ENCODE measurements at places on chromosomes 7 and 10.

GRCh38 chr7:1596181-1597043 lies 26.6 kb upstream of the PSMG3 start:
- H3K36me3 ChIP-seq = no peaks in the 10 kb centered on the region
- peaks cover 45% of the 10 kb centered on the region for H3K27me3 ChIP-seq

DNA sequence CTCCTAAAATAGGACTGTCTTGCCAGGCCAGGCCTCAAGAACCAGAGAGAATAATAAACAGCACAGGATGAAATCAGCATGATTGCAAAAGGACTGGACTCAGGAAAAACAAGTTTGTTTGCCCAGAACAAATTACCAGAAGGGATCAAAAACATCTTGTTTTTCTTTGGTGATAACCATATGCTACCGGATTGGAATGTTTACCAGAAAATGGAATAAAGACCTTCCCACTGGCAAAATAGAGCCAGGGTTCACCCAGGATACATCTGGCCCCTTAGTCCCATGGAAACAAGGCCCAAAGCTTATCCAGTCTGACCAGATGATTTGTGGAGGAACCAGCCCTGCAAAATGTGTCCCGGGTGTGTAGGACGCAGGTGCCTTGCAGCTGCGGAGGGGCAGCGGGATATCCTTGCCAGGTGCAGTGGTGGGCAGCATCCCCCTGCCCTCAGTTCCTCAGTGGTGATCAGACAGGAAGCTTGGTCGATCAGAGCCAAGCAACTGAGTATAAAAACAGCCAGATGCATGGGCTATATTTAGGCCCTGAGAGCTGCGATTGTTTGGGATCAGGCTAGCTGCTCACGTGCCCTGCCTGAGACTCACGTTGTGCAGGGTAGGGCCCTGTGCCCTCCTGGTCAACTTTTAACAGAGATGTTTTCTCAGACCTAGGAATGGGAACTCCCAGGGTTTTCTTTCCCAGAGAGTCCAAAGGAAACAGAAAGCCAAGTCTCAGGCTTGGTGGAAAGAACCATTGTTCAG lies 4.6 kb upstream of the ZNF22 start:
- H3K4me1 ChIP-seq = peaks cover 38% of the 10 kb centered on the region
- H3K27me3 ChIP-seq = no peaks in the 10 kb centered on the region
- H3K4me3 ChIP-seq = no peak overlapping the region
- H3K36me3 ChIP-seq = peaks cover 2% of the 10 kb centered on the region
- no peak for DNase-seq
- peak overlapping the region; percentile 71 for H3K27ac ChIP-seq

DNA sequence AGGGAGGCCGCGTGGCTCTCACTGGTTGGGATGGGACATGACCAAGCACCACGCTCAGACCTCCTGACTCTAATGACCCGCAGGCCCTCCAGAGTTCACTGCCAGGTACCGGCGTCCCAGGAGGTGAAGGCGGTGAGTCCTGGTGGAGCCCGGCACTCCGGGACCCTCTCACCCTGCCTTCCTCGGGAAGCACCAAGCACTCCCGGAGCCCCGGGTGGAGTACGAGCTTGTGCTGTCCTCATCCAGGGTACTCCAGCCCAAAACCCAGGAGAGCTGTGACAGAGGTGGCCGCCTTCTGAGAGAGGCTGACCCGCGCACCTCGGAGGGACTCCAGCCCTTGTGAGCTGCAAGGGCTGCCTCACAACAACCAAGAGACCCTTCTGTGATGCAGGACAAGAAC lies 9.4 kb downstream of the MAD1L1 start:
- H3K4me1 ChIP-seq = no peaks in the 10 kb centered on the region
- no peaks in the 10 kb centered on the region for H3K27me3 ChIP-seq
- peaks cover 28% of the 10 kb centered on the region for H3K36me3 ChIP-seq
- no peak overlapping the region for H3K4me3 ChIP-seq
- DNase-seq = no peak
- H3K27ac ChIP-seq = no peak overlapping the region

DNA sequence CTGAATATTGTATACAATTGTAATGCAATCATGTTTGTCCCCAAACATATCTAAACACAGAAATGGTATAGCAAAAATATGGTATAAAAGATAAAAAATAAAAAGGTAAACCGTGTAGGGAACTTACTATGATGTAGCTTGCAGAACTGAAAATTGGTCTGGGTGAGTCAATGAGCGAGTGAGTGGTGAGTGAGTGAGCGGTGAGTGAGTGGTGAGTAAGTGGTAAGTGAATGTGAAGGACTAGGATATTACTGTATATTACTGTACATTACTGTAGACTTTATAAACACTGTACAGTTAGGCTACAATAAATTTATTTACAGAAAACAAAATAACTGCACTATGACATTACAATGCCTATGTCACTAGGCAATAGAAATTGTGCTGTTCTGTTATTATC lies 1163.2 kb upstream of the SORCS1 start:
- no peaks in the 10 kb centered on the region for H3K36me3 ChIP-seq
- no peaks in the 10 kb centered on the region for H3K4me1 ChIP-seq
- no peaks in the 10 kb centered on the region for H3K27me3 ChIP-seq
- no peak overlapping the region for H3K27ac ChIP-seq

DNA sequence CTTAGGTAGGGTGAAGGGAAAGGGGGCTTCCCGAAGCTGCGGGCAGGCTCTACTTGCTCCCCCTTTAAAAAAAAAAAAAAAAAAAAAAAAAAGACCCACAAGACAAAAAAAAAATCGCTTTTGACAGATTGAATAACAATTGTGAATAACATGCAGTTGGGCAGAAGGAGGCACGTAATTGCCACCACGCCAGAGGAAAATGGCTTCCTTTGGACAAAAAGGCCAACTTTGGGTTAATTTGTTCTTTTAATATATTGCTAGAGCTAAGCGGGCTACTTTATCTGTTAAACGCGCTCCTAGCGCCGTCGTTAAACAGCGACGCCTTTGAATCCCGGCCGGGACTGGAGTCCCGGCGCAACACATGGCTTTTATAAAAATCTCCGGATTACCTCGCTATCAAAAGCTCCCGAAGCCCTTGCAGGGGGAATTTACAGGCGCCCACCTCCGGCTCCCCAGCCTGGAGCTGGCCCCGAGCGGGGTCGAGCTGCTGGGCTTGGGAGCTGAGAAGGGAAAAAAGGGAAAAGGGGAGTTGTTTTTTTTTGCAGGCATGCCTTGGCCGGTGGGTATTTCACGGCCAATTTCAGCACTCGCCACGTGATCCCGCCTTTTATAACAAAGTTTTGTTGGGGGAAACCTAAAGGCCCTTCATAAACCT lies 1.2 kb downstream of the HOXA11 start:
- peaks cover 85% of the 10 kb centered on the region for H3K27me3 ChIP-seq
- no peak overlapping the region for H3K27ac ChIP-seq
- peaks cover 41% of the 10 kb centered on the region for H3K4me1 ChIP-seq
- H3K36me3 ChIP-seq = no peaks in the 10 kb centered on the region

- H3K4me1 ChIP-seq = peaks cover 6% of the 10 kb centered on the region
- peaks cover 7% of the 10 kb centered on the region for H3K27me3 ChIP-seq
- H3K36me3 ChIP-seq = no peaks in the 10 kb centered on the region
- no peak overlapping the region for H3K4me3 ChIP-seq
- no peak overlapping the region for H3K27ac ChIP-seq
Observed at GRCh38 chr7:5283421-5284303, 919 bp downstream of the SLC29A4 start.

- H3K27me3 ChIP-seq = no peaks in the 10 kb centered on the region
- H3K36me3 ChIP-seq = peaks cover 18% of the 10 kb centered on the region
- H3K4me3 ChIP-seq = no peak overlapping the region
- H3K4me1 ChIP-seq = no peaks in the 10 kb centered on the region
- no peak overlapping the region for H3K27ac ChIP-seq
- peak; percentile 81 for DNase-seq
Observed at GRCh38 chr10:103077020-103077419, 116.1 kb downstream of the NT5C2 start.

- no peaks in the 10 kb centered on the region for H3K27me3 ChIP-seq
- H3K4me3 ChIP-seq = no peak overlapping the region
- H3K36me3 ChIP-seq = peaks cover 2% of the 10 kb centered on the region
- peaks cover 52% of the 10 kb centered on the region for H3K4me1 ChIP-seq
Observed at GRCh38 chr10:34291466-34292193, 523.5 kb downstream of the PARD3 start.

GRCh38 chr10:15335508-15335907 lies 35.6 kb downstream of the FAM171A1 start:
- H3K4me1 ChIP-seq = peaks cover 5% of the 10 kb centered on the region
- no peak for DNase-seq
- H3K36me3 ChIP-seq = no peaks in the 10 kb centered on the region
- H3K27me3 ChIP-seq = no peaks in the 10 kb centered on the region
- no peak overlapping the region for H3K27ac ChIP-seq

DNA sequence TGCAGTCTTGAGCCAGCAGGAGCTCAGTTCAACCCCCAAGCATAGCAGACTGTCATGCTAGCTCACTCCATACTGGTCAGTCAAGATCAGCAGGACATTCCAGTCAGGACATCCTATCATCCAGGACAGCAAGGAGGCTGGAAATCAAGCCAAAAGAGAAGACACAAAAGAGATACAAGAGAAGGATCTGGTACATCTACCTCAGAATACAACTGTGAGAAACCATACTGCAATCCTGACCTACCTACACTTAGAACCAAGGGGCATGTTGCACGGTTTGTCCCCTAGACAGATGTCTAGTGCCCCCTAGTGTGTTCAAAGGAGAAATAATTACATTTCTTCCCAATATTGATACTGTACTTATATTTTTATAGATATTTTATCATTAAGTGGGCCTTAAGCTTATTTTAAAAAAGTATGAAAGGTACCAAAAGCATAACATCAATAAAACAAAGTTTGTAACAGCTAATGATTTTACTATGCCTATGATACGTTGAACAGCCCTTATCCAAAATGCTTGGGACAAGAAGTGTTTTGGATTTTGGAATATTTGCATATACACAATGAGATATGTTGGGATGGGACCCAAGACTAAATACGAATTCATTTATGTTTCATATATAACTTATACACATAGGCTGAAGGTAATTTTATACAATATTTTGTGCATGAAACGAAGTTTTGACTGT lies 26.7 kb downstream of the ERCC6 start:
- H3K27ac ChIP-seq = no peak overlapping the region
- H3K27me3 ChIP-seq = no peaks in the 10 kb centered on the region
- H3K36me3 ChIP-seq = peaks cover 39% of the 10 kb centered on the region
- DNase-seq = no peak
- no peak overlapping the region for H3K4me3 ChIP-seq

GRCh38 chr10:117936566-117936965 lies 110.2 kb downstream of the RAB11FIP2 start:
- no peaks in the 10 kb centered on the region for H3K27me3 ChIP-seq
- no peak for DNase-seq
- no peak overlapping the region for H3K4me3 ChIP-seq

DNA sequence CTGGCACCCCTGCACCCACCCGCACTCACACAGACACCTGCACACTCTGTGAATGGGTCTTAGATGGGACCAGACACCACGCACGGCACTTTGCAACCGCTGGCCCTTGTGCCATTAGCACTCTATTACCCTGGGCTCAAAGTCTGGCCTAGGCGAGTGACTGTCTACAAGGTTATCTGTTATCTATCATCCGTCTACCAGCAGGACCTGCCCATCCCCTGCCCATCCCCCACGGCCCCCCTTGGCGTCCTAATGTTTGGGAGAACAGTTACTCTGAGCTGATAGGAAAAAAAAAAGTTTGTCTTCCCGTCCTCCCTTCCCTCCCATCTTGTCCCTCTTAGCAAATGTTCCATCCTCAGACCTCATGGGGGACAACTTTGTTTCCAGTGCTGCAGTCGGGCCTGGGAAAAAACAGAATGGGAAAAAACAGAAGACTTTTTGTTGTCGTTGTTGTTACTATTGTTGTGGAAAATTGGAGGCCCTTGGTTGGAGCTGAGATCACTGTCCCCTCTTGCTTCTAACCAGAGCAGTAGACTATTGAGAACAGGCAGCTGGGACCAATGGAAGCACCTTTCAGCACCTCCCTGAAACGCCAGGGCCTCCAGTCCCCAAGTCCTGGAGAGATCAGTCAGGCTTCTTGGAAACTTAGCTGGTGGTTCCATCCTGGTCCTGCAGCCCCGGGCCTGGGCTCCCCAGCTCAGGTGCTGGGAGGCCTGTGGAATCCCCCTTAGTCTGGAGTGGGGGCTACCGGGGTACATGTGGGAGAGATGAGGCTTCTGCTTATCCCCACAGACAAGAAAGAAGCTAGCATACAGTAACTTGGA lies 12.2 kb downstream of the UNCX start:
- H3K27ac ChIP-seq = no peak overlapping the region
- no peak for DNase-seq
- H3K4me1 ChIP-seq = peaks cover 7% of the 10 kb centered on the region
- H3K27me3 ChIP-seq = peaks cover 51% of the 10 kb centered on the region
- H3K4me3 ChIP-seq = no peak overlapping the region
- peaks cover 2% of the 10 kb centered on the region for H3K36me3 ChIP-seq

DNA sequence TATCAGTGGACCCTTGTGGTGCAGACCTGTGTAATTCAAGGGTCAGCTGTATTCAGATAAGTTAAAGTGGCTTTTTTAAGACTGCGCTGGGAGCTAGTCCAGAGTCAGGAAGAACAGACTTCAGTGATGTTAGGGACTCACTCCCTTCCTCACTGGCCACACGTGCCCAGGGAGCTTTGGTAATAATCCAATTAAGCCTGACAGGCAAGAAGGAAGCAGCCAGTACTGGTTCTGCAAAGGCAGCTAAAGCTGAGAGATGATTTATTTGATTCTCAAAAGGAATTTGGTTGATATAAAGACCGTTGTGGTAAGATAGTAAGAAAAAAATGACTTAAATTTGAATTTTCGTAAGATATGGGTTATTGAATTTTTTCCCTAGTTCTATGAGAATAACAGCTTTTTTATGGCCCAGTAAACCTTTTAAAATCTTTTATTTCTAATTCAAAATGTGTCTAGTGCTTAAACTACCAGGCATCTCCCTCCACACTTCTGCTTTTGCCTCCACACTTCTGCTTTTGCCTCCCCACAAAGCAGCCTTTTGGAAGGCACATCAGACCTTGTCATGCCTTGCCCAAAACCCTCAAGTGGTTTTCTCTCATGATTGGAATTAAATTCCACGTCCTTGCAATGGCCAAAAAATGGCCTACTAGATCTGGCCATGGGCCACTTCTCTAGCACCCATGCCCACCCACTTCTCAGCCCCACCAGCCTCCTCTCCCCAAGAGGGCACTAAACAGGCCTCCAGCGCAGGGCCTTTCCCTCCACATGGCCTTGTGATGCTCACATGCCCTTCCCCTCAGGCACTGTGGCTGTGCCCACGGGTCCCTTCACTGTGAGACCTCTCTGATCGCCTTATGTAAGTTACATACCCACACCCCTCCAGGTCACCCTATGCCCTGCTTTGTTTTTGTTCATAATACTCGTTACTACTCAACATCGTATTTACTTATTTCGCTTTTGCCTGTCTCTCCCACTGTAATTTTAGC lies 92.5 kb downstream of the POU6F2 start:
- H3K36me3 ChIP-seq = no peaks in the 10 kb centered on the region
- no peak overlapping the region for H3K27ac ChIP-seq
- no peak for DNase-seq
- no peak overlapping the region for H3K4me3 ChIP-seq
- H3K4me1 ChIP-seq = peaks cover 4% of the 10 kb centered on the region
- H3K27me3 ChIP-seq = peaks cover 4% of the 10 kb centered on the region

GRCh38 chr7:92639213-92639896 lies 49.2 kb upstream of the FAM133B start:
- DNase-seq = no peak
- no peak overlapping the region for H3K27ac ChIP-seq
- H3K36me3 ChIP-seq = peaks cover 13% of the 10 kb centered on the region
- H3K4me1 ChIP-seq = peaks cover 25% of the 10 kb centered on the region
- H3K27me3 ChIP-seq = no peaks in the 10 kb centered on the region
